ENCODE measurements at places on chromosomes 13 and 19.

DNA sequence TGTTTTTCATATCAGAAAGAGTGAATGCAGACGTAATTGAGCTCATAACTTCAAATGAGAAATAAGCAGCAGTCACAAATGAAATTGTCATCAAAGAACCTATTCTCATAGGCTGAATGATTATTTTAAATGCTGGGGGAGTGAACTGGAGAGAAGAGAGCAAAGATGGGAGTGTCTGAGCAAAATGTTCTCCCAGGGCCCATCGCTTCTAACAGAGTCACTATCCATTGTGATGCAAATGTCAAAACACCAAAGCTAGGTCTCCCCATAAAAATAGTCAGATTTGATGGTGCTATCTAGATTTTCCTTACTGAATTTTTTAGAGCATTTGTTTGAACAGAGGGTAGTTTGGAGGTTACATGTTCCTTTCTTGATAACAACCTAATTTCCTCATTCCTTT is 278.7 kb downstream of the PCDH9 start:
- DNase-seq = no peak

- DNase-seq = no peak
These were observed 406.2 kb downstream of the LIG4 start for GRCh38 chr13:107809125-107809524.

DNA sequence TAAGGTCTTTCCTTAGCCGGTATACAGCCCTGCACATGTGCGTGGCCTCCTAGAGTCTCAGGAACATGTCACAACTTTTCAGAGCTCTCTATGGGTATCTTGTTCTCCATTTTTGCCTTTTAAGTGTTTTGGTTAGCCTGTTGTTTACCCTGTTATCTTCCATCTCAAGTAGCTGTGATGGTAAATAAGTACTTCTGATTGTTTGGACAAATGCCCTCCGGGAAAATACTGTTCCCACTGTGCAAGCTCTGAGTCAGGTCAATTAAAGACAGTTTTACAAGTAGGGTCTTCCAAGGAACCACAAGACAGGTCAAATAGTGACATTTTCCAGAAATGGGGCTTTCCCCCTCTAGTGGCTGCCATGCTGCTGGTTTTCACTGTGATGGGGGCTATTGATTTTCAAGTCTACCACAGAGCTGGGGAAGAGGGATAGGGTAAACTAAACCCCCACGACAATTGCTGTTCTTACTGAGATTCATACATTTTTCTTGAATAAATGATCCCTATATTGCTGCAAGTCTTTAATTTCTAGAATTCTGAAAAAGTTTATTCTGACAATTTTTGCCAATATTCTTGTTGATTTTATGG is 109.5 kb downstream of the TM9SF2 start:
- DNase-seq = no peak

DNA sequence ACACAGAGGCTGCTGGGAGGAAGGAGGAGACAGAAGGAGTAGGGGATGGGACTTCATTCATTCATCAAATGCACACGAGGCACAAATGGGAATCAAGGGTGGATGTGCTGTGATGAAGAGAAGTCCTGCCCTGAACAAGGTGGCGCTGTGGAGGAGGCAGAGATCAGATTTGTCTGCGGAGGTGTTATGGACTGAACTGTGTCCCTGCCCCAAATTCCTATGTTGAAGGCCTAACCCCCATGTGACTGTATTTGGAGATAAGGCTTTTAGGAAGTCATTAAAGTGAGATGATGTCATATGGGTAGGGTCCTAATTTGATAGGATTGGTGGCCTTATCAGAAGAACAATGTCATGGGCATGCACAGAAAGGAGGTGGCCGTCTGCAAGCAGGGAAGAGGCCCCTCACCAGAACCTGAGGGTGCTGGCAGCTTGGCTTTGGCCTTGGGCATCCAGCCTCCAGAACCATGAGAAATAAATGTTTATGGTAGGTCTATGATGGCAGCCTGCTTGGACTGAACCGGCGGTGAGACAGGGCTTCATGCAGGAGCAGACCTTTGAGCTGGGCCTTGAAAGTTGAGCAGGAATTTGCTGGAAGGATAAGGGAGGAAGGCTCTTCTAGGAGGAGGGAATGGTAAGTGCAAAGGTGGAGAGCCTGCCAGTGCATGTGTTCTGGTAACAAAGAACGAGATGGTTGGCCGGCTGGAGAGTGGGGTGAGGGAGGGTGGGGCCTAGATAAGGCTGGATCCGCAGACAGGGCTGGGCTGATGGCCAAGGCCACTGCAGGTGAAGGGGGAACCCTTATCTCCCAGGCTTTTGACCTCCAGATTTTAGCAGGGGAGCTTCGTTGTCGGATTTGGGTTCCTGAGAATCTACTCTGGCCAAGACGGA is 2.7 kb upstream of the CEBPA start:
- DNase-seq = peak; percentile 42

DNA sequence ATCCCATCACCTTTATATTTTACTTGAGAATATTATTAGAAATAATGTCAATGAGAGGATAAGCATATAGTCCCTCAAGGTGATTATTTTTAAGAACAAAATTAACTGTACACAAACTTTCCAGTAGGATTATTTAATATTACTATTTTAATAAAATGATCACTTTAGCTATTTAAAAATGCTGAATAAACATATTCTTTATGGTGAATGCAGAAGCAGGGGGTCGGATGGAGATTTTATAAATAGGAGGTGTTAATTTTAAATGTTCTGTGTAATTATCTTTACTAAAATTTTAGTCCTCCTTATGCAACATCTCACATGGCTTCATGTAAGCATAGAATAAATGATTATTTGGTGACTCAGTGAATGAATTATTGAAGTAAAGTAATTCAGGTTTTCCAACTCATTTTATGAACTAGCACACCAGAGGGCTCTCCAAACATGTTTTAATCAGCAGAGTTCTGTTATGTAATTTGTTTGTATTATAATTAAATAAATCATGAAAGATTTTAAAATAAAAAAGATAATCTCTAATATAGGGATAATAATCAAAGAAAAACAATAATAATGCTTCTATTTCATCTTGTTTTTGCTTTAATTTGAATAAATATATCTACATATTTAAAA is 1635.2 kb downstream of the EFNB2 start:
- DNase-seq = no peak

GRCh38 chr19:46487178-46487801 is 8.4 kb downstream of the PNMA8B start:
- no peak for DNase-seq

DNA sequence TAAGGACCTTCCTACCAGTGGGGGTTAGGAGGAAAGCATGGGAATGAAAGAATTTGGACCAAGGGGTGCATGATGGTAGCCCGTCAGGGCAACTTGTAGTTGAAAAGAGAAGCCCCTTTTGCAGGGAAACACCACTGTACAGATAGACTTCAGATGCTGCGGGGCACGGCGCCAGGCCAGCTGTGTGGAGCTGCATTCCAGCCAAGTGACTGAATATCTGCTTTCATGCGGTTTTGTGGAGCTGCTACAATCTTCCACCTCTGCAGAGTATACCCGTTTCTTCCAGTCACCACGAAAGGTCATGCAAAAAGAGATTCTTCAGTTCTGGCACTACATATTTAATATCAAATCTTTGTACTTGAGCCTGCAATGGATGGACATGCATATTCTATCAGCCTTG is 104.7 kb downstream of the RGCC start:
- no peak for DNase-seq

DNA sequence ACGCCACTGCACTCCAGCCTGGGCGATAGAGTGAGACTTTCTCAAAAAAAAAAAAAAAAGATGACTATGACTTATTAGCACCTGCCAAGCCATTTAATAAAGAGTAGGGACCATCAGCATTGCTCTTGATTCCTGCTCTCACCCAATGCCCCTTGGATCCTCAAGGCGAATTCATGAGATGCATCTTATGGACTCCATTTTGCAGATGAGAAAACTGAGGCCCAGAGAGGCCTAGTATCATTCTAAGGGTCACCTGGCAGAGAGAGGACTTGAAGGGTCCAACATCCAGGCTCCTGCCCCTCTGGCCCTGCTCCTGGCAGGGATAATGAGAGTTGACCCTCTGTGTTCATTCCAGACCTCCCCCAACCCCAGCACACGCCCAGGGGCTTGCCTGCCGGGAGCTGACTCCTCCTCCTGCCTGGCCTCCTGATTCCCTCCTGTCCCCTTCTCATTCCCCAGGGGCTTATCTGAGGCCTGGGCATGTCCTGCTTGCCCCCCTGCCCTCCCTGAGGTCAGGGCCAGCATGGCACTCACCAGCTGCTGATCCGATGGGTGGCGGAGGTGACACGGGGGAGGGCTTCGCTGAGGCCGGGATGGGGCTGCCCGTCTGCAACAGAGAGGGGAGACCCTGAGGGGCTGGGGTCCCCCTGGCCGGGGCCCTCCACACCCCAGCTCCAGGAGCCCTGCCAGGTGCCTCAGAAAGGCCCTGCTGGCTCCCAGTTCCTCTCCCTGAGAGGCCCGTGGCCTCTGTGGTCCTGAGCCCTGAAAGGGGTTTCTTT is 7.4 kb downstream of the WIZ start:
- DNase-seq = no peak

DNA sequence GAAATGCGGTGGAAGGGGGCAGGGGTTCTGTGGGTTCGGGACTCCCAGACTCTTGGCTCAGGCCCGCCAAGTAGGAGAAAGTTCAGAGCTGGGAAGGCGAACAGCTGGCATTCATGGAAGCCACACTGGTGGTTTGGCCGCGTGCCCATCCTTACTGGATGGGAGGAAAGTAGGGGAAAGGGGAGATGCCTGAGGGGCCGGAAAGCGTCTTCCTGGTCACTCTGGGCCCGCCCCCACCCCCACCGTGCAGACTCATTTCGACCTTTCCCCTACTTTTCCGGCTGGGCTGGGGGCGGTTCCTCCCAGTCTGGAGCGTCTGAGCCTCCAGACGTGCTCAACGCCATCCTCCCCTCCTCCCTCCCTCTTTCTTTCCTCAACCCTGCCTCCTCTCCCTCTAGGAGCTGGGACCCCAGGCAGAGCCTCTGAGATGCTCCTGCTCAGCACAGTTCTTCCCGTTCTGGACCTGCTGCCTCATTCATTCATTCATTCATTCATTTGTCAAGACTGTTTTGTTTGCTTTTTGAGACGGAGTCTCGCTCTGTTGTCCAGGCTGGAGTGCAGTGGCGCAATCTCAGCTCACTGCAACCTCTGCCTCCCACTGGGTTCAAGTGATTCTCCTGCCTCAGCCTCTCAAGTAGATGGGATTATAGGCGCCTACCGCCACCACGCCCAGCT is 3.5 kb downstream of the ANGPTL4 start:
- DNase-seq = no peak

GRCh38 chr19:35344511-35345031 is 3.1 kb upstream of the FFAR1 start:
- DNase-seq = no peak

DNA sequence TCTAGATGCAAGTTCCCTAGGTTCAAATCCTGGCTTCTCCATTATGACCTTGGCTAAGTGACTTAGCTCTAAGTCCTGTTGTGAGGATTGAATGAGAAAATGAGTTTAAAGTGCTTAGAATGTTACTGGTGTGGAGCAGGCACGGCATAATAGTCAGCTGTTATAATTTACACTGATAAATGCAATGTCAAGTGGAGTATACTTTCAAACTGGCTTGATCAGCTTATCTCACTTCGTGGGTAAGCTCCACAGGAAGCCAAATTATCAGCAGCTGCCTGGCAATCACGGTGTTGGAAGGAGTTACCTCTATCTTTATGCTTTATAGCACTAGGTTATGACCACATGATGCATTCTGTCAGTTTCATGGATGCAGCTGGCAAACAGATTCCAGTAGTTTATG is 272.8 kb downstream of the OLFM4 start:
- no peak for DNase-seq

- peak; percentile 87 for DNase-seq
These were observed 2.7 kb downstream of the UHRF1 start for GRCh38 chr19:4911786-4912672.

GRCh38 chr19:28504727-28505126 is 708.2 kb downstream of the UQCRFS1 start:
- no peak for DNase-seq

DNA sequence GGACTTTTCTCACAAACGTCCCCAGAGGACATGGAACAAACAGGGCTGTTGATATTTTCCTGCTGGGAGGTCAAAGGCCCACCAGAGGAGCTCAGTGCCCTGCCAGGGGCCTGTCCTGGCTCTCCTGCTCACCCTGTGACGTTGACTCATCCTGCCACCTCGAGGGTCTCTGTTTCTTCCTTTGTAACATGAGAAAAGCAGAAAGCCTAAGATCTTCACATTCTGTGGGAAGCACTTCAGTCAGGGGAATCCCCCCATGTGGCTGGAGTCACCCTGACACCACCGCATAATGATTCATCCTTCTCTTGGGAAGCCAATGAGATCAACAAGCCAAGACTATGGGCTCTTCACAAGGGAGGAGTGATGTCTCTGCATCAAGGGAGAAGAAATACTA is 147.9 kb downstream of the KATNAL1 start:
- peak; percentile 77 for DNase-seq

DNA sequence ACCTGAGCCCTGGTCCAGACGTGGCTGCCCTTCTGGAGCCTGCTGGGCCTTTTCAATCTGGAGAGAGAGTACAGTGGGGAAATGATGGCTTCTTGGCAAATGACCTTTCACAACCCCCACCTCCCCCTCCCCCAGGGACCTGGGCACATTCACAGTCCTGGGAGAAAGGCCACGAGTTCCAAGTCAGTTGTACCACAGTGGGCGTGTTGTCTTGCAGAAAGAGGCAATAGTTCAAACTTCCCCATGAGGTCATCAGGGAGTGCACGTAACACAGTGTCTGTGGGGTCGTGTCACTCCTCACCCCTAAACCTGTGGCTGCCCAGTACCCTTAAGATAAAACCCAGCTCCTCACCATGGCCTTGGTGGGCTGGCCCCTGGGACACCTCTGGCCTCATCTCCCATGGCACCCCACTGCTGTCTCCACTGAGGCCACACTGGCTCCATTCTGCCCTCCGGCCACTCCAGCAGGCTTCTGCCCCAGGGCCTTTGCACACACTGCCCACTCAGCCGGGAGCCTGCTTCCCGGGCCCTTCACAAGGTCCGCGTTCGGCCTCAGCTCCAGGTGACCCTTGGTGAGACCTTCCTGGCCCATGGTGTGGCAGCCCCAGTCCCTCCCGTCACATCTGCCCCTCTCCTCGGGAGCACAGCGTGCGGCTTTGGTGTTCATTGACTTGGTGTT is 13.3 kb downstream of the PLIN4 start:
- no peak for DNase-seq

- no peak for DNase-seq
These were observed 8.0 kb upstream of the HS6ST3 start for GRCh38 chr13:96081888-96082287.

- DNase-seq = no peak
These were observed 5.2 kb downstream of the SPATA13 start for GRCh38 chr13:24165746-24166145.

Data from activated CD8-positive, alpha-beta memory T cell treated with anti-CD3 and anti-CD28 coated beads for 24 hours (primary cell).